ENCODE measurements at places on chromosomes 1 and 21.
A peak's percentile ranks its signal among the peaks of the same experiment; 100 is the strongest.

- no peaks in the 10 kb centered on the region for H3K27me3 ChIP-seq
- H3K4me1 ChIP-seq = no peaks in the 10 kb centered on the region
- no peak for DNase-seq
- peaks cover 8% of the 10 kb centered on the region for H3K36me3 ChIP-seq
- H3K4me3 ChIP-seq = no peak overlapping the region
- H3K27ac ChIP-seq = no peak overlapping the region
These were observed 9.6 kb upstream of the SFT2D2 start for GRCh38 chr1:168216171-168216570.

GRCh38 chr21:26115305-26115704 lies 55.3 kb downstream of the APP start:
- DNase-seq = no peak
- H3K27ac ChIP-seq = peak overlapping the region; percentile 29
- no peaks in the 10 kb centered on the region for H3K27me3 ChIP-seq
- H3K36me3 ChIP-seq = peaks cover 4% of the 10 kb centered on the region
- H3K4me1 ChIP-seq = peaks cover 14% of the 10 kb centered on the region

DNA sequence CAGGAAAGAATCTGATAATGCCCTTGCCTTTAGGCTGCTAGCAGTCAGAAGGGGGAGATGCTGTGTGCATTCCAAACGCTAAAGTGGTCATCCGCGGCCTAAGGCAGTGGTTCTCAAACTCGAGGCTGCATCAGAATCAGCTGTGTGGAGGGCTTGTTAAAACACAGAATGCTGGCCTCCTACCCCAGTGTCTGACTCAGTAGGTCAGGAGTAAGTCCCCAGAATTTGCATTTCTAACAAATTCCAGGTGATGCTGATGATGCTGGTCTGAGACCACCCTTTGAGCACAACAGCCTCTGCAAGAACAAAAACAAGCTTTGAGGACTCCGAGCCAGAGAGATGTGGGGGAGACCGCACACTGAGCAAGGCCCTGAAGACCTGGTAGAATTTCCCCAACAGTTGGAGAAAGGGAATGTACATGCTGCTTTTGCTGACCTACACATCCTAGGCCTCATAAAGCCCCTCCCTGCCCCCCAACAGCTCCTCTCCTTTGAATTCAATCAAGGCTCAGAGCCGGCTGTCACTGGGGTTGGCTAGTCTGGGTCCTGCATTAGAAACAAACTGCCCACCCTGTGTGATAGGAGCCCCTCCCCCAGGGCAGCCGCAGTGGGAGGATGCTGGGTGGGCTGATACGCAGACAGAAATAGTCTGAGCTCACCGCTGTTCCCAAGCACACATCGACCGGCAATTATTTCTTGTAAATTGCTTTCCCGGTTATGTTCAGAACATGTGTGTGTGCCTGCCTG lies 27.1 kb downstream of the SHISAL2A start:
- no peaks in the 10 kb centered on the region for H3K27me3 ChIP-seq
- H3K4me3 ChIP-seq = no peak overlapping the region
- peak overlapping the region; percentile 51 for H3K27ac ChIP-seq
- DNase-seq = no peak
- H3K4me1 ChIP-seq = peaks cover 28% of the 10 kb centered on the region

GRCh38 chr1:59041646-59042277 lies 255.1 kb upstream of the FGGY start:
- no peaks in the 10 kb centered on the region for H3K27me3 ChIP-seq
- no peak overlapping the region for H3K4me3 ChIP-seq
- H3K27ac ChIP-seq = no peak overlapping the region
- no peak for DNase-seq
- peaks cover 24% of the 10 kb centered on the region for H3K4me1 ChIP-seq

DNA sequence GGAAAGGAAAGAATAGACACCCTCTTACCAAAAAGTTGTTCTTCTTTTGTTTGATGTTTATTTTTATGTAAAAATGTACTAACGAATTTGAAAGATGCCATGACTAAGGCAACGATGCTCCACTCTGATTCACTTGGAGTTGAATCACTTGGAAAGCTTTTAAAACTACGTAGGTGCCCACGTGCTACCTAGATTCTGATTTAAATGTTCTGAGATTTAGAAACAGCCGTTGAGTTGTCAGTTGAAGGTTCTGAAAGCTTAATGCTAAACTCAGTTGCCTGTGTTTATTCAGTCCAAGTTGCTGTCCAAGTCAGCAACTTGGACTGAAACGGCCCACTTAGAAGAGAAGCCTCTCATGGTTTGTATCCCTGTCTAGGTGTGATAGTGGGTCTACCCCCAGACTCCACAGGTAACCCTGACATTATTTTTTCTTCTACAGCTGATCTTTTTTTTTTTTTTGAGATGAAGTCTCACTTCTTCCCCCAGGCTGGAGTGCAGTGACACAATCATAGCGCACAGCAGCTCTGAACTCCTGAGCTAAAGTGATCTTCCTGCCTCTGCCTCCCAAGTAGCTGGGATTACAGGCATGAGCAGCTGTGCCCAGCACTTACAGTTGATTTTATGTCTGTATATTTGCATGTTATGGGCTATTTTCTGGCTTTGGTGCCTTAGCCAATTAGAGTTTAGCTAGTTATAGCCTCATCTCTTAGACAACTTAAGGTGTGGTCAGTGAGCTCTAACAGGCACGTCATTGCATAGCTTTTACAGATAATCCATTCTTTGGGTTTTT lies 1.4 kb upstream of the VAMP4 start:
- no peaks in the 10 kb centered on the region for H3K27me3 ChIP-seq
- H3K27ac ChIP-seq = peak overlapping the region; percentile 97
- H3K4me3 ChIP-seq = peak overlapping the region; percentile 99
- H3K36me3 ChIP-seq = peaks cover 2% of the 10 kb centered on the region
- H3K4me1 ChIP-seq = peaks cover 17% of the 10 kb centered on the region

DNA sequence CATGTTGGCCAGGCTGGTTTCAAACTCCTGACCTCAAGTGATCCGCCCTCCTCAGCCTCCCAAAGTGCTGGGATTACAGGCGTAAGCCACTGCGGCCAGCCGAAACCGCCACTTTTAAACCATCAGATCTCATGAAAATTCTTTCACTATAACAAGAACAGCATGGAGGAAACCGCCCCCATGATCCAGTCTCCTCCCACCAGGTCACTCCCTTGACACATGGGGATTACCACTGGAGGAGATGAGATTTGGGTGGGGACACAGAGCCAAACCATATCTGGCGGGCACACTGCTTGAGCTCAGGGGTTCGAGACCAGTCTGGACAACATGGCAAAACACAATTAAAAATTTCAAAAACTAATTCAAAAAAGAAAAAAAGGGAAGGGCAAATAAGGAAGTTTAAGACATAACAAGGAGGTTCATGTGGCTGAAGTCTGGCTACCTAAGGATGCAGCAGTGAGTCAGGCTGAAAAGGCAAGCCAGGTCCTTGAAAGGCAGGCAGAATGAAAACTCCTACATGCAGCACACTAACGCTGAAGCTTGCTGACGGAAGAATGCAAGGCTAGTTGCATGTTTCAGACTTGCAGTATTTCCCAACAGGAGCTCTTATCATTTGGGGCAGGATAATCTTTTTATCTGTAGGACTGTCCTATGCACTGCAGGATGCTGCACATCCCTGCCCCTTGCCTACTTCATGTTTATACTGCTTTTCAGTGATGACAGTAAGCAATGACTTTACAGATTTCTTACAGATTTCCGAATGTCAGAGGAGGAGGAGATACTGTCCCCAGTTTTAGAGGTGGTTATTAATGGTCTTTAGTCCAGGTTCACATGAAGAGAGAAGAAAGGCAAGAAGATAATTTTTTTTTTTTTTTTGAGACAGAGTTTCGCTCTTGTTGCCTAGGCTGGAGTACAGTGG lies 49.3 kb downstream of the FBXO42 start:
- DNase-seq = no peak
- H3K4me3 ChIP-seq = no peak overlapping the region
- peaks cover 5% of the 10 kb centered on the region for H3K4me1 ChIP-seq
- H3K27me3 ChIP-seq = no peaks in the 10 kb centered on the region
- no peak overlapping the region for H3K27ac ChIP-seq

- H3K36me3 ChIP-seq = no peaks in the 10 kb centered on the region
- no peak overlapping the region for H3K4me3 ChIP-seq
- H3K4me1 ChIP-seq = no peaks in the 10 kb centered on the region
These were observed 355.8 kb downstream of the GPATCH2 start for GRCh38 chr1:217274927-217275654.

DNA sequence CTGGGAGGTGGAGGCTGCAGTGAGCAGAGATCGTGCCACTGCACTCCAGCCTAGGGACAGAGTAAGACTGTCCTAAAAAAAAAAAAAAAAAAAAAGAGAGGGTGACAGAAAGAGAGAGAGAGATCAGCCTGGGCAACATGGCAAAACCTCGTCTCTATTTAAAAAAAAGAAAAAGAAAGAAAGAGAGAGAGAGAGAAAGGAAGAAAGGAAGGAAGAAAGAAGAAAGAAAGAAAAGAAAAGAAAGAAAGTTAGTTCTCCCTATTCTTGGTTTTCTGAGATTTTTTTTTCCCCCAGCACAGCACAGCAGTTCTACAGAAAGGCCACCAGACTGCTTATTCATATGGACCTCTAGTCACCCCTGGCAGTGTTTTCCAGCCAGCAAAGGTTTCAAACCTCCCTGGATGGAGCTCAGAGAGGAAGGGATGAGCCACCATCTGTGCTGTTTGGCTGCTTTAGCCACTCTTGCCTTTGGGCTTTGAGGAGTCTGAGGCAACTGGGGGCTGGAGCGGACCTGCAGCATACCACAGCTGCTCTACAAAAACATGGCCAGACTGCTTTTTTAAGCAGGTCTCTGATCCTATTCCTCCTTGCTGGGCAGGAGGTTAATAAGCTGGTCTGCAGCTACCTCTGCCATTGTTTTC lies 10.6 kb downstream of the S100A6 start:
- no peak overlapping the region for H3K4me3 ChIP-seq
- no peaks in the 10 kb centered on the region for H3K36me3 ChIP-seq
- no peak overlapping the region for H3K27ac ChIP-seq
- no peaks in the 10 kb centered on the region for H3K4me1 ChIP-seq
- no peak for DNase-seq
- no peaks in the 10 kb centered on the region for H3K27me3 ChIP-seq

- no peak for DNase-seq
- no peak overlapping the region for H3K4me3 ChIP-seq
- no peaks in the 10 kb centered on the region for H3K4me1 ChIP-seq
- H3K36me3 ChIP-seq = no peaks in the 10 kb centered on the region
- peaks cover 7% of the 10 kb centered on the region for H3K27me3 ChIP-seq
These were observed 112.8 kb upstream of the SLC35F3 start for GRCh38 chr1:233791721-233792120.

- H3K27me3 ChIP-seq = peaks cover 2% of the 10 kb centered on the region
- no peak within 1 kb of the TSS for H3K4me3 ChIP-seq
- no peaks in the 10 kb centered on the region for H3K4me1 ChIP-seq
- no peak for DNase-seq
- no peak within 1 kb of the TSS for H3K27ac ChIP-seq
These were observed at the start of gene BRINP2 for GRCh38 chr1:177170756-177171535. BRINP2 (plus strand) TSS chr1:177170958; CDS start chr1:177229877, 58,919 bp downstream.

- H3K4me3 ChIP-seq = no peak overlapping the region
- no peaks in the 10 kb centered on the region for H3K36me3 ChIP-seq
- peaks cover 7% of the 10 kb centered on the region for H3K4me1 ChIP-seq
- DNase-seq = no peak
- no peak overlapping the region for H3K27ac ChIP-seq
These were observed 35.8 kb upstream of the HUNK start for GRCh38 chr21:31837041-31837440.

GRCh38 chr1:66371233-66372005 lies 162.5 kb upstream of the SGIP1 start:
- peak overlapping the region; percentile 12 for H3K4me3 ChIP-seq
- peaks cover 44% of the 10 kb centered on the region for H3K36me3 ChIP-seq
- H3K27ac ChIP-seq = peak overlapping the region; percentile 94
- no peak for DNase-seq
- H3K4me1 ChIP-seq = peaks cover 65% of the 10 kb centered on the region
- no peaks in the 10 kb centered on the region for H3K27me3 ChIP-seq

- H3K4me1 ChIP-seq = peaks cover 5% of the 10 kb centered on the region
- no peak overlapping the region for H3K27ac ChIP-seq
- peaks cover 4% of the 10 kb centered on the region for H3K27me3 ChIP-seq
- no peak overlapping the region for H3K4me3 ChIP-seq
- peaks cover 5% of the 10 kb centered on the region for H3K36me3 ChIP-seq
- no peak for DNase-seq
These were observed 3.4 kb downstream of the TMEM240 start for GRCh38 chr1:1536938-1537546.

GRCh38 chr21:15449556-15449955 lies 280.2 kb upstream of the USP25 start:
- peaks cover 7% of the 10 kb centered on the region for H3K4me1 ChIP-seq
- no peak overlapping the region for H3K27ac ChIP-seq
- H3K36me3 ChIP-seq = no peaks in the 10 kb centered on the region
- H3K27me3 ChIP-seq = no peaks in the 10 kb centered on the region
- no peak overlapping the region for H3K4me3 ChIP-seq

DNA sequence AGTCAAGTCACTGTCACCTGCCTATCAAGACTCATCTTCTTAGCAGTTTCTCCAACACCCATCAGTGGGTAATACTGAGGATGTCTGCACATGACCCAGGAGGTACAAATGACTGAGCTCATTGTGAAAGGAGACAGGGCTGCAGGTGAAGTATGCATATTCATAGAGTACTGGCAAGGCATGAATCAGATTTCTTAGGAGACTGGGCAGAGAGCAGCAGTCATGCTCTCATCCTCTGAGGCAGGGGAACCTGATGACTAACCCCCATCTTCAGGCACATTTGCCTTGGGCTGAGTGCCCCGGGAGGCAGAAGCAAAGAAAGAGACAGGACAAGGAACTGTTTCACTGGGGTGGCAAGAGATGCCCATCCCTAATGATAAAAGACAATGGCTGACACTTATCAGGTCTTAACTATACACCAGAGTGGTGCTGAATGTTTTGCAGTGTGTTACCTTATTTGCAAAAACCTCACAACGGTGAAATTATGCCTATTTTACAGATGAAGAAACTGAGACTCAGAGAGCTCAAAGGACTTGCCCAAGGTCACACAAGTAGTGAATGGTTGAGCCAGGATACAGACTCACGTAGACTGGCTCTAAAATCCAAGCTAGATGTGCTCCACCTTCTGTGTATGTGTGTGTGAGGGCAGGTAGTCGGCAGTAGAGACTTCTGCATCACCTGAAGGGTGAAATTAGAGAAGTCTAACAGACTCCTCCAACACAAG lies 9.2 kb upstream of the GRHL3 start:
- no peak for DNase-seq
- H3K4me3 ChIP-seq = no peak overlapping the region
- no peaks in the 10 kb centered on the region for H3K36me3 ChIP-seq
- no peaks in the 10 kb centered on the region for H3K4me1 ChIP-seq

All from memory B cell (primary cell).